ENCODE measurements at places on chromosomes 13 and 19.

DNA sequence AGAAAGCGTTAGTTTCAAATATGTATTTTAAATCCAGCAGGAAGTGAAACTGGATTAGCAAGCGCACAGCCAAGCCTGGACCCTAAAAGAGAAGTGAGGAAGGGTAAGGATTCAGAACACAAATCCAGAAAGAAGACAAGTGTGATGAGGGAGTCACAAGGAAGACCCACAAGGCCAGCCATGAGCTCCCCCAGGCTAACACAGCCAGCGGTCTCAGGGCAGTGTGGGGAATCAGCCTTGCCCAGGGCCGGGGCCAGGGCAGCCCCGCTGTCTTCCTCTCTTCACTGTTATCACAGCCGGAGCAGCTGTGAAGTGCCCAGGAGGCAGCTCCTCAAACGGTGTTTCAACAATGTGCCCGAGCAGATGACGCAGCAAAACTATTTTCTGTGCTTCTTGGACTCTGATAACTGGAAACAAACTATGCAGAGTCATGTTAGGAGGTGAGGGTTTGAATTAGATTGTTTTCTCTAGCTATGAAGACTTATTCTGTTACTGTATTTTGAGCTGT is 12.2 kb upstream of the CDC16 start:
- DNase-seq: no peak

- DNase-seq: no peak
Observed at GRCh38 chr13:29991343-29991742, 140.9 kb upstream of the UBL3 start.

DNA sequence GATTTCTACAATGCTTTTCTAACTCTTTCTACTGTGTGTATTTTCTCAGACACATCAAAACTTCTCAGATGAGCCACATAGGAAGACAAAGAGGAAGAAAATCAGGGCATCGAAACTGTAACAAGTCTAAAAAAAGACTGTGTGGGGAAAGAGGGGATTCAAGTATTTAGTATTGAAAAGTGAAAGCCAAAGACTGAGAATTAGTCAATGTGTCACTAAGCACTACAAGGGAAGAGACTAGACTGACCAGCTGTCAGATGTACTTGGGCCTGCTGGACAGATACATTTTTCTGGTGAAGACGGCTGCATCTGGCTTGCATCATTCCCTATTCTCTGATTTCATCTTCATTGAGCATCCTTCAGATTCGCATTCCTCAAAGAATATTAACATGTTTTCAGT is 25.4 kb downstream of the COMMD6 start:
- DNase-seq: no peak

DNA sequence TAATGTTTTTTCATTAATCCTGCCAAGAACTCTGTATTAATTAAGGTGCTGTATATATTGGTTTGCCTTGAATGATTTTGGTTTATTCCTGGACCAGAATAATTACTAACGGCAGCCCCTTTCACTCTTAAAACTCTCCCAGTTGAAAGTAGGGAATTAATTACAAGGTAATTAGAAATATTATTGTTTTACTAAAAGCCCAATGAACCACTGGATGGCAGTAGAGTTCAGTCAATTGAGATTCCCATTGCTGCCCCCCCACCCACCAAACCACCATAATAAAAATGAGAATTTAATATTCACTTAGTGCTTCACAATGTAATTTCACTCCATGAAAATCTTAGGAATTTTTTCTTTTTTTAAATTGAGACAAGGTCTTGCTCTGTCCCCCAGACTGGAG is 13.7 kb downstream of the WBP4 start:
- peak; percentile 23 for DNase-seq

DNA sequence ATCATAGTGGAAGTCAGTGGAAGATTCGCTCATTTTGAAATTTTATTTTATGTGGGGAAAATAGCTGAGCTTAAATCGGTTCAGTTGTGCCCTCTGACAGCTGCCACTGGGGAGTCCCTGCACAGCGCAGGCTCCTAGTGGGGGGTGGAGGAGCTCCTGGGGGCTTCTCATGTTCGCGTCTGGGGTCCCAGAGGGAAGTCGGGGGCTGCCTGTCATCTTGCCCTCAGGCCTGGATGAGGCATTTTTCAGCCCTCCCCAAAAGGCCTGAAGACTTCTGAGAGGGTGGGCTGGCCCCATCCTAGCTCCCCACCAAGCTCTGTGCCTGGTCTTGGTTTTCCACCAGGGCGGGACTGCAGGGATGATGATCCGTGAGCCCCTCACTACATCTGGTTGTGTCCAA is 82.1 kb downstream of the CHST8 start:
- DNase-seq: no peak

DNA sequence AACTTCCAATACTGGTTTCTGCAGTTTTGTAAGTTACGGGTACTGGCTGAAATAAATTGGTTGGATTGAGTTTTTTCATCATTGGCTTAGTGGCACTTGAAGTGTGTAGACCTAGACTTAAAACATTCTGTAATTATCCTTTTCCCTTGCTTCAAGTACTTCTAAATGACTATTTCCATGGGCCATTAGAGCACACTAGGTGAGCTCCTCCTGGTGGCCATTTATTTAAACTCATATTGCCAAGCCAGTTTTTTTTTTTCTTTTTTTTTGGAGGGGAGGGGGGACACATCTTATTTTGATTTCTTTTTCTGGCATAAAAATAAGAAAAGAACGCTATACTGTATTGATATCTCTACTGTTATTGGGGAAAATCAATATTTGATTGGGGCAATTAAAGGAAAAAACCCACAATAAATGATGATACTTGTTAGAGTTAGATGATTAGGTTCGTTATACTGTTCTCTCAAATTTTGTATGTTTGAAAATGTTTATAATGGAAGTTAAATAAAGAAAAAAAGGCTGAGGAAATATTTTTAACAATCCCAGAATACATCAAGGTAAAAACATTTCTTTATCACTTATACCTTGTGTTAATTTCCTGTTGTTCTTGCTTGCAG is 82.9 kb downstream of the PDS5B start:
- no peak for DNase-seq

DNA sequence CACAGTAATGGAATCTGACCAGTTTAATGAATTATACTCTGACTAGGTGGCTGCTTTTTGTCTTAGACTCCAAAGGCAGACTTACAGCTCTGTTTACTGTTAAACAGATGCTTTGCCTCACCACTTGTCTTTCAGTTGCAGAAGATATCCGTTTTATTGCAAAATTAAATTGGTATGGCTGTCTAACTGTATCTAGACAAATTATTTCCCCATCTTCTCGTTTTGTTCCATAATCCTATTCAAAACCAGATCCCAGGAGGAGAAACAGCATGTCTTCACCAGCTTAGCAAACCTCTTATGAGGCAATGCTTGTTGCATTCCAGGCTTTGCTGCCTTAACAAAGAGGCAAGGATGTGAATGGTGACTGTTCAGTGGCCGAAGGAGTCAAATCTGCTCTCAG is 215.6 kb downstream of the TDRD3 start:
- no peak for DNase-seq
